ENCODE measurements at places on chromosomes 2 and 18. TPM values are rescaled to one million over a fixed set of nuclear protein-coding genes. Genes with fewer than 3 reads are reported as not detected.

- DNase-seq: no peak
Measured at GRCh38 chr2:38259311-38259710, 117.8 kb downstream of the ATL2 start.

- DNase-seq: no peak
Measured at GRCh38 chr18:59518705-59519104, 159.6 kb upstream of the LMAN1 start.

UCN gene
- total RNA-seq: not detected

DNA sequence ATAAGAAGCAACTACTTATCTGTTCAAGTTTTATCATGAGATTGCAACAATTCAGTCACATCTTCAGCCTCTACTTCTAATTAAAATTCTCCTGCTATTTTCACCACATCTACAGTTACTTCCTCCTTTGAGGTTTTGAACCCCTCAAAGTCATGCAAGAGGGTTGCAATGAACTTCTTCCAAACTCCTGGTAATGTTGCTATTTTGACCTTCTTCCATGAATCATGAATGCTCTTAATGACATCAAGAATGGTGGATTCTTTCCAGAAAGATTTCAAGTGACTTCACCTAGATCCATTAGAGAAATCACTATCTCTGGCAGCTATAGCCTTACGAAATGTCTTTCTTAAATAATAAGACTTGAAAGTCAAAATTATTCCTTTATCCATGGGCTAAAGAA lies 1052.8 kb upstream of the NRXN1 start:
- no peak for DNase-seq

CEBPZOS gene
- 25.6 TPM for total RNA-seq

- peak; percentile 15 for DNase-seq
Measured at GRCh38 chr2:132670496-132671150, 618 bp upstream of the LYPD1 start.

GRCh38 chr2:46870051-46870839 lies 45.4 kb downstream of the MCFD2 start:
- no peak for DNase-seq

DNA sequence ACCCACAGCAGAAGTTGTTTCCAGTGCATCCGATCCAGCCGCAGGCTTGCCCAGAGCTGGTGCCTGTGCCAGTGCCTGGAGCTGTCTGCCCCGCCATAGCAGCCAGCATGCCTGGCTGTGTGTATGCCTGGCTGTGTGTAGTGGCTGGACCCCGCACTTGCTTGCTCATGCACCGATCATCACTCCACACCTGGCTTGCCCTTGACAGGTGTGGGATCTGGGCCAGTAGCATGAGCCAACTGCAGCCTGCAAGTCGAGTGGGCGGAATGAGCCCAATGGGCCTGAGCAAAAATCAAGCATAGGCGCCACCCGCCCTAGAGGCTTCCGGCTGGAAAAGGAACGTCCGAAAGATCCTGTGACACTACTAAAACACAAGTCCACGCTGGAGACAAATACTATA lies 74.5 kb downstream of the EPB41L3 start:
- no peak for DNase-seq

GRCh38 chr2:161436411-161436810 lies 20.3 kb downstream of the TBR1 start:
- peak; percentile 49 for DNase-seq

- DNase-seq: no peak
Measured at GRCh38 chr18:48853588-48853987, 97.2 kb downstream of the SMAD7 start.

BARD1 gene
- total RNA-seq: 9.8 TPM

LAMA1 gene
- 4.3 TPM for total RNA-seq

DNA sequence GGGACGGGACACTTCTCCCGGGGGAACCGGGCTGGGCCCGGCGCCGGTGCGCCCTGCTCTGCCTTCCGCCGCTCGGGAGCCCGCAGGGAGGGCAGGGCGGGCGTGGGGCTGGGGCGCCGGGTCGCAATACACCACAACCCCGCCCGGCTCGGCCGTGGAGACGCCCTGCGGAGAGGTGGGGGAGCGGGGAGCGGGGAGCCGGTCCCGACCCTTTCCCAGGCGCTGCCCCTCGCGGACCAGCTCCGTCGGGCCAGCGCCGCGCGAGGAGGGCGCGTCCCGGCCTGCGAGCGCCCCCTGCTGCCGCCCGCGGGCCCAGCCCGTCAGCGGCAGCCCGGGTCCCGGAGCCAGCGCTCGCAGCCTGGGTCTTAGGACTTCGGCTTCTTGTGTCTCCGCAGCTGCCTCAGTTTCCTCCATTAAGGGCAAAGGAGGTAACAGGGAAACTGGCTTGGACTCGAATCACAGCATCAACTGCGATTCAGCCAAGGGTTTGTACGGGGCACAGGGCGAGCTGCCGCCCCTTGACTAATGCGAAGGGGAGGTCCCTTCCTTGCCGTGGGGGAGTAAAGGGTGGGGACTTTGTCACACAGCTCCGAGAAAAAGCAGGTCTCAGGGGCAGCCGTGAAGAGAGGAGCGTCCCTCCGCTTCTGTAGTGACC lies 635 bp upstream of the ADRA2B start:
- DNase-seq: no peak

- DNase-seq: peak; percentile 3
Measured at GRCh38 chr2:198326431-198326830, 522.0 kb downstream of the PLCL1 start.

PTH2R gene
- 0.17 TPM for total RNA-seq

GRCh38 chr2:230219419-230220331 lies at the start of gene SP110:
Gene SP110, minus strand, starts transcription at chr2:230219984. Its CDS starts 3,057 bp downstream, at chr2:230216927.
- peak; percentile 83 for DNase-seq

GRCh38 chr2:189125195-189125594 lies 54.4 kb downstream of the COL5A2 start:
- DNase-seq: no peak

DNAH6 gene
- total RNA-seq: 1.6 TPM
